ENCODE measurements at places on chromosomes 7 and 10.

GRCh38 chr7:150947241-150947745 is 30.8 kb downstream of the KCNH2 start:
- no peak for DNase-seq

GRCh38 chr10:25493122-25493893 is 318.5 kb downstream of the GPR158 start:
- no peak for DNase-seq

GRCh38 chr10:46552526-46553237 is 3.8 kb downstream of the GPRIN2 start:
- no peak for DNase-seq

GRCh38 chr7:5694912-5695726 is 86.3 kb downstream of the RNF216 start:
- DNase-seq, result peak; percentile 77

DNA sequence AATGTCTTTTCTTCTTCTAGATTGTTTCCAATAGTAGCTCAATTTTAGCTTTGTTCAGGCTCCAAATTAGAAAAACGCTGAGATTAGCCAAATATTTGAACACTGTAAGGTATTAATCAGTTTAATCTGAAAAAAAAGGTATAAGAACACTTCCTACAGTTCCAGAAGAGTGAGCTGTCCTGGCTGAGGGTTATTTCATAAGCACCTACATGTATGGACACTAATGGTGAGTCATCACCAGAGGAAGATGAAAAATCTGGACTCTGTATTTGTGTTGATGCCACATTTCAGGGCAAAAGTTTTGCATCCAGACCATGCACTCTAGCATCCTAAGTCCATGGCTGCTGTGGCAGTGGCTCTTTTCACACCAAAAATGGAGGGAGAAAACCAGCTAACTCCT is 189.5 kb downstream of the ANKRD30A start:
- no peak for DNase-seq

DNA sequence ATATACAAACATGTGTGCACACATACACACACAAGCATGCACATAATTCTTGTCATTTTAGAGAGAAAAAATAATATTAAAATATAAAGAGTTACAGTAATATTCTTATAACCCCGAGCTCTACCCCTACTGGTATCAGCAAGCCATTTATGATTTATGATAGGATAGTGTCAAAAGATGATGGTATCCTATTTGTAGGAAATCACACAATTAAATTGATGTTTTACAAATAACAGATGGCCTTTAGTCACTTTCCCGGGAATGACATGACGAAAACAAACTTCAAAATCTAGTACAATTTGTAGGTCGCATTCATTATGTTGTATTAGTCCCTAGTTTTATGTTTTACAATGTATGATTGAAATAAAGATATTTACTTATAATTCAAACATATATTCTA is 36.8 kb downstream of the THSD7A start:
- DNase-seq, result no peak

GRCh38 chr10:44386546-44387052 is 1.7 kb upstream of the CXCL12 start:
- peak; percentile 51 for DNase-seq

GRCh38 chr10:29987471-29987870 is 71.9 kb downstream of the JCAD start:
- DNase-seq, result no peak

- no peak for DNase-seq
Measured at GRCh38 chr10:118321724-118322575, 20.2 kb downstream of the FAM204A start.

GRCh38 chr7:50621973-50622490 is 56.8 kb upstream of the DDC start:
- no peak for DNase-seq

DNA sequence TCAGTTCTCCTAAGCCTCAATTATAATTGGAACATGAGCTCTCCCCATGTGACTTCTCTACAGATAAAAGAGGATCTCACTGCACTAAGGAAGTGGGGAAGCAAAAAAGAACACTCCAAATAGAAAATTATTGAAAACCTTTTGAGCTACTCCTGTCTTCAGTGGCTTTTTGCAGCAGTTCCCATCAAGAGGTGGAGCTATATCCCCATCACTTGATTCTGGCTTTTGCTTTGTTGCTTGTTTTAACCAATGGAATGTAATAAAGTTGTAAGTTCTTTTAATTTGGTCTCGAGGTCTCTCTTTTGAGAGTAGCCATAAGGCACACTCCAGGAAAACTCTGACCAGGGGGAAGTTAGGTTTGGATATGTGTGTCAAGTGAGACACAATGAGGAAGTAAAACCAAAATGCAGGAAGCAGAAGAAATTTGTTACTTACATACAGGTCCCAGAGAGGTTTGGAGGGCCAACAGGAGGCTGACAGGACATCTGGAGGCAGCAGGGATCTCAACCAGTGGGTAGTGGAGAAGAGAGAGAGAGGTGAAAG is 569.4 kb downstream of the HTR7 start:
- no peak for DNase-seq

DNA sequence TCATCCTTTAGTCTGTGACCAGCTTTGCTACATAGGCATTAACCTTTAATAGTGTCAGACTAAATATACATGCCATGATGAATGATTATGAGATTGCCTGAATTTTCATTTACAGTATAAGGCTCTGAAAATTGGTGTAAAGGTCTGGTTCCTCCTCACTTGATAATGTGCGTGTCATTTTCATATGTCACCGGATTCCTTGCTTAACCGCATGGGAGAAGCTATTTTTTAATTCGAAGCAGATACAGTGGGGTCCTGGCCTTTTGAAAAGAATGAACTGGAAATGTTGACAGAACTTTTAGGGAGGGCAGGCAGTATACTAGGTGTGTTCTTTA is 192.4 kb upstream of the SH2B2 start:
- no peak for DNase-seq

DNA sequence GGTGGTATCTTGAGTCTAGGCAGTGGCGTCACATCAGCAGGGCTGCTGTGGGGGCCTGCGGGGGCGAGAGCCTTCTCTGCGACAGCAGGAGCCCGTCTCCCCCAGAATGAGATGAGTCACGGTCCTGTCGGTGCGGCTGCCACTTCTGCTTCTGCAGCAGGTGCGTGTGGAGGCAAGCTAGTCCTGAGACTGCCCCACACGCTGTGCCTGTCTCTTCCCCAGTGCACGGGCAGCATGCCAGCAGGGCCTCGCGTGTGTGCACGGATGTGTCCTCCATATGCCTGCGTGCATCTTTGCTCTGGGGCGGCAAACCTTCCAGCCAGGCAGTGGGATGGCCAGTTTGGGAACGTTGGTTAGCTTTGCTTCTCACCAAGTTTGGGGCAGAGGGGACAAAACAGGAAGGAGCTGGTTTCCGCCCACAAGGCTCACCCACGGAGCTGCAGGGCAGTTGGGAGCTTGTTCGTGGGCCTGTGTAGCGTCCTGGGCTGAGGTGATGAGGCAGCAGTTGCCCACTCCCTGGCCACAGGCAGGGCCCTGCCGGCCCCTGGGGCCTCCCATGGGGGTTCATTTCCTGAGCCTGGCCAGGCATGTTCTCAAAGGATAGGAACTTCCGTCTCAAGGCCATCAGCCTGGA is 60.8 kb upstream of the PPIF start:
- peak; percentile 88 for DNase-seq

DNA sequence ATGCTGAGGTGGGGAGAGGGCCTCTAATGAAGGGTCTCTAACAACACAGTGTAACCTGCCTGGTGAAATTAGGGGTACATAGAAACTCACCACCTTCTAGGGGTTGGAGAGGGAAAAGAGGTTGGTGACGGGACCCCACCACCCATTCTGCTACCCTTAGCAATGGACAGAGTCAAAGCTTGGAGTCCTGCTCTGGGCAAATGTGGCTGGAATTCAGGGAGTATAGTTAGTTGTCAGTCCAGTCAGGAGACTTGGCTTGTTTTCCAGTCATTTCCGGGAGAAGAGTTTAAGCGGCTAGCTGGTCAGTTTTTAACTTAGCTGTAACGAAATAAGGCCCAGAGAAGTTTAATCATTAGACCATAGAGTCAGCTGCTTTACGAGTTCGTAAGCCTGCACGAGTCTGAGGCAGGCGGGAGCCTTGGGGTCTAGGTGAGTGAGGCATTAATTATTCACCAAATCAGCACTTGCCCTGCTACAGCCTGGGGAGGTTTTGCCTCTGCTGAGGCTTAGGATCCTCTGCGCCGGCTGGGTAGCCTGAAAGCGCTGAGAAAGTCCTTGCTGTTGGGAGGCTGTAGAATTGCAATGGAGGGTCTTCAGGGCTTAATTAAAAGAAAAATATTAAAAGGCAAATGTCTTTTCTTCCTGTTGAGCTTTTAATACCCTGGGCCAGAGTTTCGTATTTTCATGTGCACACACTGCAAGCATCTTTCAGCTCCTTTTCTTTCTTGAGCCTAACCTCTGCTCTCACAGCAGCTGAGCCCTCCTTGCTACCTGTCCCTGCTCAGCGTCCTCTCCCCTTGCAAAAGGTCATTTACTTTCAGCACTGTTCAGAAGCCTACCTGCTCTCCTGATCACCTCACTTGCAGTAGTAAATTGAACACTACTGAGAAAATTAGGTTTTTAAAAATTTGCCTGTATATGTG is 1.5 kb upstream of the LAMB1 start:
- no peak for DNase-seq

GRCh38 chr10:71209731-71210541 is 2.4 kb upstream of the UNC5B start:
- no peak for DNase-seq

- DNase-seq, result no peak
Measured at GRCh38 chr7:112150823-112151641, 55.2 kb downstream of the DOCK4 start.

GRCh38 chr7:27930910-27931476 is 191.0 kb downstream of the TAX1BP1 start:
- no peak for DNase-seq

DNA sequence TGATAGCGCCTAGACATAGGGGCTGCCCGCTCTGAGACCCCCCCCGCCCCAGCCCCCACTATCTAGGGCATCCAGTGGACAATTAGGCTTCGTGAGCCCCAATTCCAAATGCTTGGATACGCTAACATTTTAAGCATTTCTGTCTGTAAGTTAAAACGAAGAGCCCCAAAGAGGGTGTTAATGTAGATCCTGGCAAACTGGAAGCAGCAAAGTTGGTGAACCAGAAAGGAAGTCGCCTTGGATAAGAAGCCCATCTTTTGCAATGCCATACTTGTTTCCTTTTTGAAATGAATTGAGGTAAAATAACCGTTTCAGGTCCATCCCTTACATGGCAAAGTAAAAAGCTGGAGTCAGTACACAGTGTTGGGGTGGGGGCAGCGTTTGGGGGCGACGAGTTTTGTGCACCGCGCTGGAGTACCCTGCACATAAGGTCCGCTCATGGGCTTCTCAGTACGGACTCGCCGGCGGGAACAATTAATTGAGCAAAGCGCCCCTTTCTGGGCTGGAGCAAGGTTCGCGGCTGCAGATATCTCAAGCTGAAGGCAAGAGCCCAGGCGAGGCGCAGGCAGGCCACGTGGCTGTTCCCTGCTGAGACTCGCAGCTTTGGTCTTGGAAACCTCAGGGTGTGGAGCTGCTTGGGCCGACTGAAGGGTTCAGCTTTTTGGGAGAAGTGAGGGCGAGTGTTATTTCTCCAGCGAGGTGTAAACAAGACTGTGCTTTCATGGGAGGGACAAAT is 1.4 kb upstream of the TWIST1 start:
- no peak for DNase-seq

- no peak for DNase-seq
Measured at GRCh38 chr10:26468291-26468690, 30.1 kb downstream of the APBB1IP start.

DNA sequence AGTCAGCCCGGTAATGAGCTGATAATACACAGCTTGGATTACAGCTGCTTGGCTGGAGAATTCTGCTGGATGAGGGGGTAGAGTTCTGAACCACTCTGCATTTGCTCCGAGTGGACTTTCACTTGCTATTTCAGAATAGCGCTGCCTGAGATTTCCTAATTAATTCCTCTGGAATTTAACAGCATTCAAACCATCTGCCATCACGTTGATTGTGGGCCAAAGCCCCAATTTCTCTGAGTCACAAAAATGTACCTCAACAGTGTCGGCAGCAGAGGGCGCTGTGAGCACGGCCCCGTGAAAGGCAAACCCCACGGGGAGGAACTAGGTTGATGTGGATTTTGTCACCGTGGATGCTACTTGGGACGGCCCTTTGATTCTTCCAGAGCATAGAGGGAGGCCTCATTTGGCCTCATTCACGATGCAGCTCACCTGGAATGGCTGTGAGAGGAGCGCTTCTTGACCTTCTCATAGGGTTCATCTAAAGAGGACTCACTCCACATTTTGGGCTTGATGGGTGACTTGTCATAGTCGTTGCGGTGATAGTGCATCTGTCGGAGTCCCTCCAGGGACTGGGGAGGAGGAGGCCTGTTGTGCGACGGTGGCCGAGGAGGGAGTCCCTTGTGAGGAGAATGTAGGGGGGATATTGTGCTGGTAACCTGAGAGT is 73.3 kb downstream of the PRPF18 start:
- DNase-seq, result peak; percentile 75

- DNase-seq, result peak; percentile 60
Measured at GRCh38 chr10:24503461-24504320, 220.0 kb downstream of the ARHGAP21 start.

- no peak for DNase-seq
Measured at GRCh38 chr10:96441322-96441885, 72.3 kb downstream of the TLL2 start.

DNA sequence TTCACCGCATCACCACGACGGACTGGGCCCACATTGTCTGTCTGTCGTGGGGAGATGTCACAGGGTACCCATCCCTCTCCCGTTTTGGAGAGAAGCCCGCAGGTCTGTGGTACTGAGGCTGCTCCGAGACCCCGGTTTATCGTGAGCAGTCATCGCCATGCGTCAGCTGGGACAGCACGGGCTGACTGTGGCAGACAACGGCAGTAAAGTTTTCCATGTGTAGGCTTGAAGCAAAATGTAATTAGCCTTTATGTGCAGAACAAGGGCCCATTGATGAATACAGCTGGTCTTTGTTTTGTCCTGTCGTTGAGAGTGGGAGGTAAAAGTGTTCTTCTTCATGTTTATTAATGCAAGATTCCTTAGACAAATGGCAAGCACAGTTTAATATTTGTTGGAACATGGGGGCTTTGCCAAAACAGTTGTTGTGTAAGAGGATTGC is 167.4 kb upstream of the SH2B2 start:
- DNase-seq, result no peak

DNA sequence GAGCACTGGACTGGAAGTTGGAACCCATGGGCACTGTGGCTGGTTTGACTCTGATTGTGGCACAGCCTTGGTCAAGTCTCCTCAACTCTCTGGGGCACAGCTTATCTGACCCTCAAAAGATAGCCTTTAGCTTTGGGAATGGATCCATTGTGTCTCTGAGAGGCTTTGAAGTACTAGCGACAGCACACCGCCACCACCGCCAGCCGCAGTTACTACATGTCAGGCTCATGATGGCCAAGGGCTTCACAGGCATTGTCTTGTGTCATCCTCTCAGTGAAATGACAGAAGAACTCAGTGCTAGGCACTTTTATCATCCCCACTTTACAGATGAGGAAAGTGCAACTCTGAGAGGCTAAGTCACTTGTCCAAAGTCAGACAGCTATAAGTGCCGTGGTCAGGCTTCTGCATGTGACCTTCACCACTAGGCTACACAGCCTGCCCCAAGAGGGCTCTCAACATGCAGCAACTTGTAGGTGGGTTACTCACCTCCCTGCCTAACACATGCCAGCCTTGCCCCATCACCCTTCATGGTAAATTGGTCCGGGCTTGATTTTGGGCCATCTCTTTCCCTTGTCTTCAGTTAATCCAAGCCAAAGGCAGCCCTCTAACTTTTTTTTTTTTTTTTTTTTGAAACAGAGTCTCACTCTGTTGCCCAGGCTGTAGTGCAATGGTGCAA is 44.1 kb downstream of the C10orf105 start:
- no peak for DNase-seq
